DMS53 (cell line): ENCODE measurements at places on chromosomes 3 and 15.

GRCh38 chr3:134477002-134477401, 8.8 kb downstream of the ANAPC13 start:
- DNase-seq = no peak

DNA sequence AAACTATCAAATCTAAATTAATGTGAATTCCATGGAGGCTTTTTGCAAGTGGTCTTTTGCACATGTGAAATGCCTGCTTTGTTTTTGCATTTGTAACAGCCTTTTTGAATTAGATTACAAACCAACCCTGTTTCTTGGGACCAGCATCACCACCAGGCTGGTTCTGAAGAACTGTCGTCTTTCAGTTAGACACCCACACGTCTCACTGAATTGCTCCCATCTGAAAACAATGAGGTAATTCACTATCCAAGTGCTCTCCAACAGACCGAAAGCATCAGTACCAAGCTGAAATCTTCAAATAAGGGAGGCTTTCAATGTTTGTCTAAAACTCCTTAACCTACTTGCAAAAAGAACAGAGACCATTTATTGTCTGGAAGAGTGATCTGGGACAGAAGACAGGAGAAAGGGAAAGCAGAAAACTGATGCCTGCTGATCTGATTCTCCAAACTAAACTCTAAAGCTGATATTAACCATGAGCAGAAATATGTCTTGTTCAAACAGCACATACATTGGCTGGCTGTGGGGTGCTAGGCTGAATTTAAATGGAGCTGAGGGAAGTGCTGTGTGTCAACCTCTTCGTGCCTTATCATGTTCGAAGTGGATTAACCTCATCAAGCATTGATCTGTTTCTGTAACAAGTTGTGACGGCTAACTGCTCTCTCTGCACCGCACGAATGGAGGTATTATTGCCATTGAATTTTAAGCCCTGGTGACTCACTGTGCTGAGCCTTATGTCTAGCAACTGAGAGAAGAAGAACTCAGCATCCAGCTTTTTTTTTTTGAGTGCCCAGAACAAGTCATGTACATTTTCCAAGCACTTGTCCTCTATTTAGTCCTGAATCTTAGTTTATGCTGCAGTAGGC, 213.7 kb upstream of the P2RY1 start:
- no peak for DNase-seq

DNA sequence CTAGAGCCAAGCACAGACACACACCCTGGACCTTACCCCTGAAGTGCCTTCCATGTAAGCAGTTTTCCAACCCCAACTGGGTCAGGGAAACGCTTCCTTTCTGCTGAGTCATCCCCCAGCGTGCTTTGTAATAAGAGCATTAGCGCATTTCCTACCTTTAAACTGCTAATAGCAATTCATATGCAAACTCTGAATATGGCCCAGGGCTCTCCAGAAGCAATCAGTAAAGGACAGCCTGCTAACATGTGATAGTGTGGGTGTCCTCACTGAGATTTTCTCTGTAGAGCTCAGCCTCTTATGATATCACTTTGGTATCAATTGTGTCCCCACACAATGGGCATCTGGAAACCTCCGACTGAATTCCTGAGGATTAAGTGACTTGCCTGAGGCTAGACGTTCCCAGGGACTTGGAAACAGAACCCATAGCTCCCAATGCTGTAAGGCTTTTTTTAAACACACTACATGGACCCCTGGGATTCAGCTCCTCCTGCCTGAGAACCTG, 5.6 kb downstream of the GABRB3 start:
- no peak for DNase-seq

DNA sequence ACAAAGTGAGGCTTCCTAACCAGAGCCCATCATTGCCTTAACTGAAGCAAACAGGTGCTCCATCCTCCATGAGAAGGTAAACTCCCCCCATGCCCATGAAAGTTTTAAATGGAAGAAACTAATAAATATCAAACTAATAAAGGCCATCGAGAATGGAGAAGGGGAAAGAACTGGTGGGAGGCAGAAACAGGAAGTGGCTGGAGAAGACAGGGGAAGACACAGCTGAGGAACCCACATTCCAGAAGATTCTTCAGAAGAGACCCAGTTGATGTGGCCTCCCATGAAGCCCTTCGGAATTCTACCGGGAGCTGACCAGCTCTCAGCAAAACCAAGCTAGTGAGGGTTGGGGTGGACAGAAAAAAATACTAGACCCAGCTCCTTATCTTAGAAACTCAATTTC, 41.6 kb downstream of the SH3BP5 start:
- DNase-seq = no peak

- peak; percentile 2 for DNase-seq
Observed at GRCh38 chr3:14379843-14380242, 22.6 kb upstream of the SLC6A6 start.

GRCh38 chr3:117346901-117347300, 637.3 kb downstream of the TUSC7 start:
- no peak for DNase-seq

DNA sequence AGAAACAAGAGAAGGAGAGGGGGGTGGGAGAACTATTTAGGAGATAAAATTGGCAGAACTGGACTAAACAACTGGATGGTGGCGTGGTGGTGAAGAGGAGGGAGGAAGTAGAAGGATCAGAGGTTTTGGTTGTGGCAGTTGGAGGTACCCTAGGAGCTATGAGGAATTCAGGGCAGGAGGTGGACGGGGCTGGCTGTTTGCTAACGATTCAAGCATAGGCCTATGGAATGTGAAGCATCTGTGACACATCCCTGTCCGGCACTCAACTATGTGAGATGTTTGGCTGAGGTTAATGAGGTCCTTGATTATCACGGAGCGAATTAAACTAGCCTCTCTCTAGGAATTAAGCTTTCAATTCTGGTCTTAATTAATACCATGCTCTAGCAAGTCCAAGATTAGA, 13.5 kb downstream of the TARS3 start:
- no peak for DNase-seq

DNA sequence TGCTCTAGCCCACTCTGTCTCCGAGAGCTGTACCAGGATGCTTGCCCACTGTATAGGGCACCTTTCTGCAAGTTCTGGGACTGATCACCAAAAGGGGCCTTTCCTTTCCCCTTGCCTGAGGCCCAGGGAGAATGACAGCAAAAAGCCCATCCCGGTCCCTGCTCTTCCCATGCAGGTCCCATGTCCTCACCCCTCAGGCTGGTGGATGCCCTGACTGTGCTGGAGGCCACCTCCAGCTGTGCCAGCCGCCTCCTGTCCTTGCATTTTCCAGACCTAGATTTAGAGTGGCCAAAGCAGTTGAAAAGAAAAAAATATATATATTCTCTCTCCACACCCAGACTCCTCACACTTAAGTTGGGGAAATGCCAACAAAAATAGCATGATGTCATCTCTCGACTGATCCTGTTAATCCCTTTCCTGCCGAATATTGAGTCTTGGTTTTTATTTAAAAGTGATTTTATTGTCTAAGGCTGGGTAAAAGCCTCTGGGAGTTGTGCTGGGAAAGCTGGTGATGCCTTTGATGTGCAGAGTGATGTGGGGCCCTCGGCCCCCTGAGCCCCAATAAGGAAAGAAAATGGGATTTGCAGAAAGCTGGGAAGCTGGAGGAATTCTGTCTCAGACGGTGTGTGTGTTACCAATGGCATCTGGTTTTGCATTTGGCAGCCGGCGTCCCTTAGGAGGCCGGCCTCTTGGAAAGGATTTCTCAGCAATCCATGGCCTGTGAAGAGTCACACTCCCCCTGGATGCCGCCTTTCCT, 29.3 kb upstream of the TPM1 start:
- DNase-seq = peak; percentile 25

- DNase-seq = peak; percentile 64
Observed at GRCh38 chr3:34683851-34684250, 885.4 kb downstream of the PDCD6IP start.

- DNase-seq = no peak
Observed at GRCh38 chr15:48636511-48636910, 9.0 kb downstream of the FBN1 start.

GRCh38 chr3:153090973-153091372, 71.1 kb upstream of the RAP2B start:
- DNase-seq = no peak

GRCh38 chr15:70098461-70099166, 897 bp upstream of the TLE3 start:
- peak; percentile 78 for DNase-seq

DNA sequence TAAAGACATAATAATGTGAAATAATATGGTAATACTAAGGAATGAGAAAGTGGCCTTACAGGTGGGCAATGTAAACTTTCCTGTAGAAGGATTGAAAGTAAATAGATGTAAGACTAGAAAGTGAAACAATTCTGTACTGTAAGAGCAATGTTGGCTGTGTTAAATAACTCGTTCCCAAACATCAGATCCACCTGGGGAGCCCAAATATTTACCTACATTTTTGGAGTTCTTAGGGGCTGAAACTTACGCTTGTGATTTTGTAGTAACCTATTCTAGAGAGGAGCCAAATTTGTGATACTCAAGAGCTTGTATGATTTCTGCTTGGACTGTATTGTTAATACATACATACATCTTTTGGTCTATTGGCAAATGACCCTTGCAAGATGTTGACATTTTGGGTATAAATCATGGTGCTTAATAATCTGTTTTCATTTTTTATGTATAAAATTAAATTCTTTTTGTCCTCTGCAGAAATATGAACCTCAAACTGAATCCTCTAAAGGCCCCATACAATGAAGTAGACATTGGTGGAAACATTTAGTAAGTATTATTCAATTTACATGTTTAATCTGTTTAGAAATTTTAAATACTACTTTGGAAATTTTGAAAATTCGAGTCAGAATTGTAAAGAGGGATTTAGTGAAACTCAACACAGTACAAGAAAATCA, 8.5 kb upstream of the CHD2 start:
- no peak for DNase-seq
